ENCODE measurements at places on chromosomes 4 and X.
A peak's percentile ranks its signal among the peaks of the same experiment; 100 is the strongest.

DNA sequence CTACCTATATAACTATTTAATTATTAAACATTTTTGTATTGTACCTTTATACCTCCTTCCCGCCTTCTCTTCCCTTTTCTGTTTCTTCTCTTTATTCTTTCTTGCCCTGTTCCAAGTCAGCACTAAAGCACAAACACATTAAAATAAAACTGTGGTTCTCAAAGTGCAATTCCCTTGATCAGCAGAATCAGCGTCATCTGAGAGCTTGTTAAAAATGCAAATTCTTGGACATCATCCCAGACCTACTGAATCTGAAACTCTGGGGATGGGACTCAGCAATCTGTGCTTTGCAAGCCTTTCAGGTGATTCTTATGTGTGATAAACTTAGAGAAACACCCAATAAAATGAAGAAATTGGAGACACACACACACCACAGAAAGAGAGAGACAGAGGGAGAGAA, 178.4 kb upstream of the BMP3 start:
- no peak for DNase-seq

DNA sequence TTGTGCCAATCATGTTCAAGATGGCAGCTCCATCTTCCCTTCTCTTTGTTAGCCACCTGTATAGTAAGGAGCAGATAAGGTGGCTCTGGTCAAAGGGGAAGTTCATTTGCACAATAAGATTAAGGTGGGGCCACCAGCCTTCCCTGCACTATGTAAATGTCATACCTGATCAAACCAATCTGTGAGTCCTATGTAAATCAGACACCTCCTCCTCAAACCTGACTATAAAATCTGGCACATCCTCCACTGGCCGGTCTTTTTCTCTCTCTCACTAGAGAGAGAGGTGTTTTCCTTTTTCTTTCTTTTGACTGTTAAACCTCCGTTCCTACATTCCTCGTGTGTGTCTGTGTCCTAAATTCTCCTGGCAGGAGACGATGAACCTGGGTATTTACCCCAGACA, 572.5 kb upstream of the AADAT start:
- DNase-seq = no peak

DNA sequence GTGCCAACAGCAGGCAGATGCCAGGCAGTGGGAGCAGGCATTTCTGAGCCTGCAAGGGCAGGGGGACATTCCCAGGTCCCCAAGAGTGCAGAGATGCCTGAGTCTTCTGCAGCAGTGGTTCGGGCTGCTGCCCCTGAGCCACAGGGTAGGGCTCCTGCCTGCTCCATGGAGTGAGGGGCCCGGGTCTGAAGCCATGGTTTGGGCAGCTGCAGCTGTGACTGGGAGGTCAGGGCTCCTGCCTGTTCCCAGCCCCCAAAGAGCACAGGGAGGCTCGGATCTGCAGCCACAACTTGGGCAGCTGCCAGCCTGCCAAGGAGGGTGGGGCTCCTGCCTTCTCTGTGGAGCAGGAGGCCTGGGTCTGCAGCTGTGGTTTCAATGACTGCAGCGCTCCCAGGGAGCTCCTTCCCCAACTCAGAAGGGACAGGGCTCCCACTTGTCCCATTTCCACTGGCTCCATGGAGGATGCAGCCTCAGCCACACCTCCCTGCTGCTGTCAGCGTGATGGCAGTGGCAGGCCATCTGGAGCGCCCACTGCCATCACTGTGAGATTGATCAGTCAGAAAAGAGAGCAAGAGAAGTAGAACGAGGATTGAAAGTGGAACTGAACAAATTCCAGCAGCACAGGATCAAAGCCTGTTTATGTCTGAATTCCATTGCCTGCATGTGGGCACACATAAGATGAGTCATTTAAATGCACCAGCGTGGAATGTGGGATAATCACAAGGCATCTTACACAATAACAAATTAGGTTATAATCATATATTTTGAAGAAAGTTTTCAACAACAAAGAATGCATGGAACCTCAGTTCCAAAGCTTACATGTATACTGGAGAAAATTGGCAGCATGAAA, 93.1 kb upstream of the CXorf51A start:
- no peak for DNase-seq

DNA sequence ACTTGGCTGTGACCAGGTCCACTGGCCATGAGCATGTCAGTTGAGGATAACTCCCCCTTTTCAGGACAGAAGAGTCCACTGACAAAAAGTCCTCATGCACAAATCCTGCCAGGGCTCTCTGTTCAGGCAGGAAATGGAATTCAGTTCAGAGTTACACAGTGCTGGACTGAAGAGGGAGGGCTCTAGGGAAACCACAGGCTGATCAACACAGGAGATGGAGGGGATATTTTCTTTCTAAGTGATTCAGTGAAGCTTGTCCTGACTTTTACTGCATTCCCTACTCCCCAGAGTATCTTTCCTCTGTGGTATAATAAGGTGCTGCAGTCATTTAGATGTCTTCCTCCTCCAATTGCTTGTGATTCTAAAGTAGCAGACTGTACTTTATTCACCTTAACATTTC, 335.5 kb upstream of the IGFBP7 start:
- no peak for DNase-seq

GRCh38 chr4:53805291-53805690, 214.0 kb upstream of the LNX1 start:
- no peak for DNase-seq

GRCh38 chr4:2419814-2420213, 1.1 kb downstream of the CFAP99 start:
- DNase-seq = no peak

DNA sequence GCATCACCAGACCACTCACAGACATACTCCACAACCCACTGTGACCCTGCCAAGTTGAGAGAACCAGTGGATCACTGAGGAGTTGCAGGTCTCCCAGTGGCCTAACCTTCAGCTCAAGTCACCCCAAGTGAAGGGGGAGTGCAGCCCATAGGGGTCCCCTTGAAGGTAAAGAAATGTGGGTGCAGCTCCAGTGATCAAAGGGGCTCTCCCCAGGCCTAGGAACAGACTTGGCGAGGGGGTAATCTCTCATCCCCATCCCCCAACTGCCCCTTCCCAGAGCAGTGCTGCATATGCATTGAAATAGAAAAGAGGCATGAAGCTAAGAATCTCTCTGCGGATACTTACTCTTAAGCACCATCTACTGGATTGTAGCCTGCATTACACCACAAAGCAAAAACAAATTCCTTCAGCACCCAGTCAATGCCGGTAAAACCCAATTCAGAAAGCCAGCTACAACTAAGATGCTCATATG, 27.0 kb downstream of the MAGEE1 start:
- DNase-seq = peak; percentile 24

DNA sequence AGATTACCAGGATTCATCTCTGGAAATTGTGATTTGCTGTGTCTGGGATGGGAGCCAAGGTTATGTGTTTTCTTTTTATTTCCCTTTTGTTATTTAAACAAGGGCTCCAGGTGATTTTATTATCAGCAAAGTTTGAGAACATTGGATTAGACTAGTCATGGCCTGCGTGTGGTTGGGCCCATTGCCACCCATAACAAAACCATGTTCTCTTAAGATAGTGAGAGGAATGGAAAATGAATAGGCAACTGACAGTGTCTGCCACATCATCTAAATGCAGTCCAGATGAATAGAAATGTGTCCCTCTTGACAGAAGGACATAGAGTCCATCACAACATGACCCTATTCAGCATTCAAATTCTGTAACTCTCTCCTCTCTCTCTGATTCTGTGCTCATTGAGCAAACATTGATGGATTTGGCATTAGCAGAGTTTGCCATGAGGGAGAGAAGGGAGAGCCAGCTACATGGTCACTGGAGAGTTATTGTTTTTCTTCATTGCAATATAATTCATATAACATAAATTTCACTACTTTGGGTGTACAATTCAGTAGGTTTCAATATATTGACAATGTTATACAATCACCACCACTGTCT, 11.7 kb downstream of the XK start:
- DNase-seq = no peak

DNA sequence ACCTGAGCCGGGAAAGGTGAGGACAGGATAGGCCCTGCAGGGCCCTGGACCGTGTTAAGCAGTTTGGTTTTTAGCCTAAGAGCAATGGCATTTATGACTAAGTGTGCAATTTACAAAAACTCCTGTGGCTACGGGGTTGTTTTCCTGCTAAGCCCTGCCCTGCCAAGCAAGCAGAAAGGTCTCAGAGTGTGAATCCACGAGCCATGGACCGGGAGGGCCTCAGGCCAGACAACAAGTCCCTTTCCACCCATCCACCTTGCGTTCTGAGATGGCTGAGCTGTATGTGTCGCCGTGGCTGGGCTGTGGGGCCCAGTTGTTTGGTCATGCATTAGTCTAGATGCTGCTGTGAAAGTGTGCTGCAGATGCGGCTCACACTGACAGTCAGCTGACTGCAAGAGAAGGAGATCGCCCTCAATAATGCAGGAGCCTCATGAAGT, 33.9 kb upstream of the AFAP1 start:
- no peak for DNase-seq

GRCh38 chr4:80261989-80262600, 4.4 kb upstream of the FGF5 start:
- DNase-seq = peak; percentile 77

GRCh38 chr4:185332575-185333464, 62.9 kb downstream of the LRP2BP start:
- no peak for DNase-seq

- no peak for DNase-seq
Observed at GRCh38 chr4:147524601-147525000, 43.7 kb downstream of the EDNRA start.

DNA sequence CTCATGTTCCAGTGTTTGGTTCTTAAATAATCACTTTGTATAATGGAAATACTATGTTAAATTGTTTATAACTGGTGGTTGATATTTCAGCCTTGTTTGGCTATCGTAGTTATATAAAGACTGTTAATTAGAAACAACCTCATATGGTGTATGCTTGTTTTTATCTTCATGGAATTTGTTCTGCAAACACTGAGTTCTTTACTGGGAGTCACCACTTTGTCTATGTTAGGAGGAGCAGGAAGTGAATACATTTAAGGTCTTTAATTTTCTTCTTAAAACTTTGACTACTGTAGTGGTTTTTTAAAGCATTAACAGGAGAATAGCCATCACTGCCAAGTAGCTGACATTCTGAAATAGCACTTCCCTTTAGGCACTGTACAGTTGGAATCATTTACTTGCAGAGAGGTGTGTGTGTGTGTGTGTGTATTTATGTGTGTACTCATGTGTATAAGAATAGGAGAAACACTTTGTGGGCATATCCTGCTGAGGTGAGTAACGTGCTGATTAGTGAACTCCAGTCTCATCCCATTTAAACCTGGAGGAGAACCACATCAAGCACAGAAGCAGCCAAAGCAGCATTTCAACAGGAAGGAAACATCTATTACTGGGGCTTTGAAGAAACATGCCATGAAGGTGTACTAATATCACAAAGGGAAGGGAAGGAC, 37.8 kb downstream of the TET2 start:
- no peak for DNase-seq

DNA sequence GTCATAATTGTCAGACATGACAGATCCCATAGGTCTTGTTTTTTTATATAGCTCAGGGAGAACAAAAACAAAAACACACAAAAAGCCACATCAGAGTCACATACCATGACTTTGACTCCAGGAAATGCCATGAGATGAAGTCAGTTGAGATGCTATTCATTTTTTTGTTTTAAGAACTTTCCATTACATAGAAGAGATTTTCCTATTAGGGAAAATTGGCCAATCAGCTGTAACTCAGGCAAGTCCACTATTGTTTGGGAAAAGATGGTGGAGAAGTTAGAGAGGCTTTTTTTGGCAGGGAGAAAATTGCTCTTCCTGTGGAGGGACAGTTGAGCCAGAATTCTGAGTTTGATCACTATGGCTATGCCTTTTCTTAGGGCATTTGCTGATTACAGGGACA, 72.6 kb downstream of the SMARCA5 start:
- no peak for DNase-seq

- no peak for DNase-seq
Observed at GRCh38 chr4:119579823-119580222, 48.8 kb downstream of the PDE5A start.

GRCh38 chr4:113383111-113383785, 333.8 kb downstream of the ANK2 start:
- DNase-seq = peak; percentile 41

GRCh38 chrX:10882484-10882883, 228.6 kb upstream of the HCCS start:
- DNase-seq = no peak

DNA sequence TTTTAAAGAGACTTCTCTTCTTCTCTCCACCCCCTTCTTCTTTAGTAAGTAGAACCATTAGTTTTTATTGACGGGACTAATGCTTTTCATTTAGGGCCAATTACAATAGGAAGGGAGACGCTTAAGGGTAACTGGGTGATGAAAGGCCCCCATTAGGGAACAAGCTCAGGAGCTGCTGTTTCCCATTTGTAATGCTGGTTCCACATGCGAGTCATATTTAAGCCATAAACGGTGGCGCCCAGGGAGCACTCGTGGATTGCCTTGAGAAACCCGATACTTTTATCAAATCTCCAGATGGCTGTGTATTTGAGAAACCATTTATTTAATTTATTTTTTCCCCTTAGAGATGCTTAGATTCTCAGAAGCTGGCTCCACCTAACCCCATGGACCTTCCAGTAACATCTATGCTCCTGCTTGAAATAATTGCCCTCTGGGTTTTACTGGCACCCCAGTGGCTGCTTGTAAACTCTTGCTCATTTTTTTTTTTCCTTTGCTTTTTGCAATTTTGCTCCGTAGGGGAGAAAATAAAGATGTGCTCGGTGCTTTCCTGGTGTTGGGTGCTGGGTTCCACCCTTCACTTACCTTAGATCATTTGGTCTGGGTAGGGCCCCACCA, 124.2 kb upstream of the MSX1 start:
- no peak for DNase-seq

DNA sequence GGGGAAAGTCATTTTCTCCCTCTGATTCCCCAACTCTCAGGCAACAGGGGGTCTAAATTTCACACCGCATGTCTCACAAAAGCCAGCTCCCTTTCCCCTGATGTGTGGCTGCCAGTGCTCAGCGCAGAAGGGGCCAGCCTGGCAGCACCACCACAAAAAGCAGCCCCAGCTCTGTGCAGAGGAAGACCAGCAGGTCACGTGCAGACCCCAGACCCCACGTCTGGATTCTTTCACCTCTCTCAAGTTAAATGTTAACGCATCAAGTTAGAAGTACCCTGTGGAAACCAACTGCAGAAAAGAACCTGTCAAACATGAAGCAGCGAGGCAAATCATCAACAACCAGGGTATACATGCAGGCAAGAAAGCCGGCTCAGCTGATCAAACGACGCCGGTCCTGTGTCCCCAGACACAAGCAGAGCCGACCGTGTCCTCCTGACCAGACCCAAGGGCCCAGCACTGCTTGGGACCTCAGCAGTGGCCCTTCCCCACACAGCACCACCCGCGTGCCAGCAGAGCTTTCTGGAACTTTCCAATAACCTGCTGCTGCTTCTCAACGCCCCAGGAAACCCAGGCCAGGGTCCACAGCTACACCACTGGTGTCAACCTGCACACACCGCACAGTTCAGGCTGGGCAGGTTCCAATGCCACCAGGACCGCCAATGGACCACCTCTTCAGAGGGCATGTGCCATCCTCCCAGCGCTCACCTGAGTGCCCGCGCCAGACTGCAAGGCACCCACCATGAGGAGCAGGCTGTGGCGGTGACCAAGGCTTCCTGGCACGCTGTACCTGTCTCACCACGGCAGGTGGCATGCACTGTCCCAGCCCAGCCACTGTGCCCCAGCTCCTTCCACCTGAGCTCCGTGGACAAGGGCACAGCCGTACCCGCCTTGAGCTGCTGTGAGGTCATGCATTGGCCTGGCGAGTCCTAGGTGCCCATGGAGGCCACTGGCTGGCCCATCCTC, 4.0 kb downstream of the LRPAP1 start:
- no peak for DNase-seq

- DNase-seq = no peak
Observed at GRCh38 chrX:45955661-45956060, 589.6 kb downstream of the ZNF674 start.

Measured in cerebellar cortex (tissue), 1 donor.